ENCODE measurements at places on chromosomes 11 and 22.

DNA sequence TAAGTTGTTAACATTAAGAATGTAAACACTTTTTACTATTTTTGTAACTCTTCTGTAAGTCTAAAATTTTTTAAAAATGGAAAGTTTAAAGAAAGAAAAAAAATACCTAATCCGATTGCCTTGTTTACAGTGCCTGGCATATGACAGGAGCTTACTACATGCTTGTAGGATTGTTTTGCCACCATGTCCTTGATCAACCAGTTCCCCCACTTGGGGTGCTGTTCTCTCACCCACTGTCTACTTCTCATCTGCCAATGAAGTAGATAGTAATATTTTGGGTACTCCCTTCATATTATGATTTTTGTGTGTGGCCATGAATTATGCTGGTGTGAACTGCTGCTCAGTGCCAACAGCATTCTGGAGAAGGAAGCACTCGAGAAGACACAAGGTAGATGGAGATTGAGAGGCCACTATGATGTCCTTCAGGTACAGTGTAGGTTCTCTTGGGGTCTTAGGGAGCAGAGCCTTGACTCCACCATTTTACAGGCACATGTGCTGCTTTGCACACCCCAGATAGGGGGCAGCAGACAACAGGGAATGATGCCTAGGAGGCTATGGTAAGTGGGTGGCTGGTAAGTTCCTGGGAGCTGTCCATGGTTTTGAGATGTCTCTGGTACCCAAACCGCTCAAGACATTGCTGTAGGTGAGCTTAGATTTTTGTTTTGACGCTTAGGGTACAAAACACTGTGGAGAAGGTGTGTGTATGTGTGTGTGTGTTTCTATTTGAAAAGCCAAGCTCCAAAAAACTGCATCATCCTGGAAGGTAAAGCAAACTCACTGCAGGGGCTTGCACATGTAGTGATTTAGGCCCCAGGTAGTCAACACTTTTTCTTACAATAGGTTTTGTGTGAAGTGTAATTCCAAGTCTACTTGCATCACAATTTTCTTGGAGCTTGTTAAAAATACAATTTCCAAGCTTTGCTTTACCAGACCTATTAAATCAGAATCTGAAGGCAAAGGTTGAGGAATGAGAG lies 494.5 kb upstream of the LARGE1 start:
- no peak for DNase-seq

GRCh38 chr11:121844016-121844415 lies 272.0 kb downstream of the BLID start:
- no peak for DNase-seq

GRCh38 chr11:3219281-3219892 lies 774 bp upstream of the MRGPRG start:
- no peak for DNase-seq

DNA sequence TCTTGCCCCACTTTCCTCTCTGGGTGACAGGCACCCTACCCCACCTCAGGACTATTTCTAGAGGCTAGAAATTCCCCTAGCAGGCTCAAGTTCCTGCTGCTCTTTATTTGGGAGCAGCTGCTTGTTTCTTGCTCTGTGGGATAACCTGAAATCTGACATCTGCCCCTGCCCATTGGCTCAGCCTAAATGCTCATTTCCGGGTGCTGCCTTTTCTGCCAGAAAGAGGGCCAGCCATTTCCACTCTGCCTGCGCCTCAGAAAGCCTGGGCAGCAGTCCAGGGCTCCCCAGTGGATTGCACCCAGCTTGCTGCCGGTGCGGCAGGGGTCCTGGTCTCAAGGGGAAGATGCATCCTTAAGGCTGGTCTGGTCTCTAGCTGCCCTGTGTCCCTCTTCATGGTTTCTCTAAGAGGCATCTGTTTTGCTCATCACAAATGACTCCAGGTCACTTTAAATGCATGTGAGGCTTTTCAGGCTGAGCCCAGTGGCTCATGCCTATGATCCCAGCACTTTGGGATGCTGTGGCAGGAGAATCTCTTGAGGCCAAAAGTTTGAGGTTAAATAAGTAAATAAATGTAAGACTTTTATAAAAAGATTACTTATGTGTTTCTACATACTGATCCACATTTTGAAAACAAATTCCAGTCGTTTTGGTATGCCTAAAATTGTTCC lies 10.3 kb upstream of the PNPLA5 start:
- DNase-seq, result no peak

- no peak for DNase-seq
Measured at GRCh38 chr11:65066315-65066714, 8.0 kb upstream of the NAALADL1 start.

DNA sequence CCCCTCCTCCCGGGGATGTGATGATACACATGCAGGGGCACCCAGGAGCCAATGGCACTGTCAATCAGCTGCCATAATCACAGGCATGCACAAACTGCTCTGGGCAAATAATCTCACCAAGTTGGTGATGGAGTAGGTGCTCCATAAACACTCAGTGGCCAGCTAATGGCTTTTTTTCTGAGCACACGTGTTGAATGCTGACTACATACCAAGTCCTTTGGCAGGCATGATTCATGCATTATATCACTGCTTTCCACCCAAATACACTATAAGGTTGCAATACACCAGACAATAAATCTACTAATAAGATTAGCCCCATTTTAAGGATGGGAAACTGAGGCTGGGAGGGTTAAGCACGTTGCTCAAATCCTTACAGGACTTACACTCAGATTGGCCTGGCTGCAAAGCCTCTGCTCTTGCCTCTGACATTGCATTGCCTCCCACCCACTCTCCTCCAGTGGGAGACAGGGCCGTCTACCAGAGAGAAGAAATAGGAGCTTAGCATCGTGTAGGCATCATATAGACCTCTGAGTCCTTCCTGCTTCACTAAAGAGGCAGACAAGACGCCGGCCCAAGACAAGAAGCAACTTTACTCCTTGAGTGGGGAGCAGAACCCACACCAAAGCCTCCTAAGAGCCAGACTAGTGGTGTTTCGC lies 32.7 kb upstream of the ACCSL start:
- no peak for DNase-seq
